ENCODE measurements at places on chromosomes 2 and 18.

GRCh38 chr2:141522702-141523101 lies 608.1 kb downstream of the LRP1B start:
- no peak for DNase-seq

DNA sequence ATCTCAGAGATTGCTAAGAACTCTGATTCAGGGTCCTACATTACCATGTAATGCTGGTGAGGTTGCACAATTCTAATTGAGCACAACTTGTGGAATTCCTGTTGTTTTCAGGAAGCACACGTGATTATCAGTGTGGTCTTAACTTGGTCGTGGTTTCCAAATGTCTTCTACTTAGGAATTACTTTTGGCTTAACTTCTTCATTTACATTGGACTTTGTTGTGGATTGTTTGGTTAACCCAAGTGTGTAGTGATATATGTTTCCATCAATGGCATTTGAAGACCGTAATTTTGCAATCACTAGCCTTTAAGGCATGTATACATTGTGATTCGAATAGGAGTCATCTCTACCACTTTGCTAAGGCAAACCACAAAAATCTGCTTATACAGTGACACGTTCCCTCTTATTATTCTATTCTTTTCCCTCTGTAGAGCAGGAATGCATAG lies 373.3 kb downstream of the IRS1 start:
- no peak for DNase-seq

GRCh38 chr18:57925706-57926105 lies 118.3 kb upstream of the NEDD4L start:
- DNase-seq: no peak

- no peak for DNase-seq
Observed at GRCh38 chr18:35282353-35282752, 7.7 kb downstream of the ZSCAN30 start.

DNA sequence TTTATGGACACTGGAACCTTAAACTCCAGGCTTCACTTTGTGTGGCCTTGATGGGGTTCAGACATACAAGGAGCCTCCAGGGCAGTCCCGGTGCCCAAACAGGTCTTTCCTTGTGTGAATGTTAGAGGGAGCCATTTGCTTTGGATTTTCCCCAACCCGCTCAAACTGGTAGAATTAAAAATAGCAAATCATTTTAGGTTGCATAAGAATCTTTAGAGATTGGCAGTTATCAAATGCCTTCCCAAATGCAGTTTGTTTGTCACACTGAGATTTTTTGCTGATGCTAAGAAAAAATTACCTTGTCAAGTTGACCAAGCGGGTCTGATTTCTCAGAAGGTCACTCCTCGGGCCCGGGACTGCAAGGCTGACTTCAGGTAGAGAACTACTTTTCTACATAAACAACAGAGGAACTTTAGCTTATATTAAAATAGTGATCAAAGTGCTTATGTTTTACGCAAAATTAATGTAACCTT lies 36.4 kb downstream of the ATP6V1C2 start:
- no peak for DNase-seq

DNA sequence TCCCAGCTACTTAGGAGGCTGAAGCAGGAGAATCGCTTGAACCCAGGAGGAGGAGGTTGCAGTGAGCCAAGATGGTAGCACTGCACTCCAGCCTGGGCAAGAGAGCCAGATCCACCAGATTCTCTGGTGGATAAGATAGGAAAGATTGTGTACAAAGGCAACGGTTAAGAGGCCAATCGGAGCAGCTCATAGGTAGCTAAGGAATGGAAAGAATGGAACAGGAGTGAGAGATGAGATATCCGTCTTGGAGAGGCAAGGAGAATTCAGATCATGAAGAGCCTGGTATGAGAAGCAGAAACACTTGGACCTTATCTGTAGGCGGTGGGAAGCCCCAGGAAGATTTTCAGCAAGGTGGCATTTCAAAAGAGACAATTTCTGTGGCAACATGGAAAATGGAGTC lies 27.1 kb downstream of the TTR start:
- DNase-seq: no peak

DNA sequence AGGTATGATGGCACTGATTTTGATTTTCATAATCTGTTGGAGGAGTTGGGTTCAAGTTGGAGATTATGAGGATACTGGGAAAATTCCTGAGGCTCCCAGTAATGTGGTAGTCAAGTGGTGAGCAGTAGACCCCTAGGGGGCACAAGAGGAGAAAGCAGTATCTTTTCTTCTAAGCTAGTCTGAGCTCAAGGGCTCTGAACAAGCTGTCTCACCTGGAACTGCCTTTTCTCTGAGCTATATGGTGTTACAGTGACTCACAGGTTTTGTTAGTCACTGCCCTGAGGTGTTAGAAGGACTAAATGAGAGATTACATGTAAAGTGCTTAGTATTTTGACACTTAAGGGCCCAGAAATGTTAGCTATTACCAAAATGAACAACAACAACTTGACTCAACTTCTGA lies 42.2 kb downstream of the CD302 start:
- no peak for DNase-seq

GRCh38 chr2:98775146-98775986 lies 44.4 kb upstream of the MGAT4A start:
- DNase-seq: no peak

DNA sequence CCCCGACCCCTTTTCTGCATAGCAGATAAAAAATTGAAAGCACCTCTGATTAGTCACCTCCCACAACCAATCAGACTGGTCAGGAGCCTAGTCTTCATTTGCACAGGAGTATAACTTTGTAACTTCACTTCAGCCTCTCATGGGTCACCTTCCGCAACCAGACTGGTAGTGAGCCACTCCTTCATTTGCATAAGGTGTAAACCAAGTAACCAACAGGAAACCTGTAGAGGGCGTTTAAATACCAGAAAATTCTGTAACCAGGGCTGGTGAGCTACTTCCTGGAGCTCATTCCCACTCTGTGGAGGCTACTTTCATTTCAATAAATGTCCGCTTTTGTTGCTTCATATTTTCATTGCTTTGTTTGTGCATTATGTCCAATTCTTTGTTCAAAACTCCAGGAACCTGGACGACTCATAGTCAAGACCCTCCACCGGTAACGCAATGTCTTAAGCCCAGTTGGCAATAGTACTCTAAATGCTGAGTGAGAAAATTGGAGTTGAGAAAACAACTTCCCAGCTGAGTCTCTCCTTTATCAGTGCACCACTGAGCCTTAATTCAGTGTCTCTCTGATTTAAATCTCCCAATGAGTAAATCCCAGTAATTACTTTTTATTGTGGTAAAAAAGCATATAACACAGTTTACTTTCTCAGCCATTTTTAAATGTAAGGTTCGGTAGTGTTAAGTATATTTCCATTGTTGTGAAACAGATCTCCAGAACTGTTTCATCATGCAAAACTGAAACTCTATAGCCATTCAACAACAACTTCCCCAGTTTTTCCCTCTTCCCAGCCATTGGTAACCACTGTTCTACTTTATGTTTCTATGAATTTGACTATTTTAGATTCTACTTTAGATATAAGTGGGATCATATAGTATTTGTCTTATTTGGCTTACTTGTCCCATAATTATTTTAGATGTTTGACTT lies 392.7 kb upstream of the SLC8A1 start:
- DNase-seq: no peak

DNA sequence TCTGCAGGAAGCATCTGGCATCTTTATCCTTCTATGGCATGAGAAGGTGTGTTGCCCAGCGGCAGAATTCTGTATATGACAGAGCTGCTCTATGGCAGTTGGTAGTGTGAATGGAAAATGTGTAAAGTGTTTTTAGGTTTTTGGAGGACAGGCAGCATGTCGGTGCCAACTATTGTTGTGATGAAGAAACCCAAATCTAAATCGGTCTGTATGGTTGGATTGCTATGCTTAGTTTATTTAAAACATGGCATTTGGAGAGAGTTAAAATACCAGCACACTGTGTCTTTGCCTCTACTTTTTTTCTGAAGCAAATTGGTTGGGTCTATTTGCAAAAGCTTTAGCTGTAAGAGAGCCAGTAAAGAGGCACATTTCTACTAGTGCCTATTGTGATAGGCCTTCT lies 136.7 kb downstream of the CTNNA2 start:
- no peak for DNase-seq

GRCh38 chr2:120576509-120577474 lies 158.9 kb upstream of the GLI2 start:
- no peak for DNase-seq

DNA sequence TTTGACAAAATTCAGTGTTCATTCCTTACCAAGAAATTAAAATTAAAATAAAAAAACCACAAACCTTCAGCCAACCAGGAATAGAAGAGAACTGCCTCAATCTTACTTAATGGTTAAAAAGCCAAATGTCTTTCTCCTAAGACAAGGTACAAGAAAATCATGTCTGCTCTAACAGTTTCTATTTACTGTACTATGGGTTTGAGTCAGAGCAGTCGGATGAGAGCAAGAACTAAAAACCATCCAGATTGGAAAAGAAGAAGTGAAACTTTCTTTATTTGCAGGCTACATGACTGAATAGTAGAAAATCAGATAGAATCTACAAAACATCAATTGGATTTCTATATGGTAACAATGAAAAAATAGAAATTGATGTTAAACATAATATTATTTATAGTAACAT lies 555.5 kb upstream of the TNP1 start:
- no peak for DNase-seq

DNA sequence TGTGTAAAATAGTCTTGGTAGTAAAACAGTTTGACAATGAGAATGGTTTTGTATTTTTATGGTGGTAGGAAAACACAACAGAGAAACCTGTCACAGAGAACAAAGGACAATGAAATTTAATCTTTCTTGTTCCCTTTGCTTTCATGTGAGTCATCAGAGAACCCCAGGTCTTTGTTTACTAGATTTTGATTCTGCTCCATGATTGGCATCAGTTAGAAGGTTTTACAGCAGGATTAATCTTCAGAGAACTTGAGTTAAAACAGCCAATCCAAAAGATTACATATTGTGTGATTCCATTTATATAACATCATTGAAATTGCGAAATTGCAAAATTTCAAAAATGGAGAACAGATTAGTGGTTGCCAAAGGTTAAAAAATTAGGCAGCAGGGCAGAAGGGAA lies 2.5 kb downstream of the APLF start:
- no peak for DNase-seq

- DNase-seq: no peak
Observed at GRCh38 chr2:45134726-45135125, 125.5 kb upstream of the SIX2 start.

GRCh38 chr18:75129717-75130477 lies 79.0 kb downstream of the PTGR3 start:
- DNase-seq: no peak

GRCh38 chr2:51510303-51510702 lies 478.4 kb upstream of the NRXN1 start:
- DNase-seq: no peak

DNA sequence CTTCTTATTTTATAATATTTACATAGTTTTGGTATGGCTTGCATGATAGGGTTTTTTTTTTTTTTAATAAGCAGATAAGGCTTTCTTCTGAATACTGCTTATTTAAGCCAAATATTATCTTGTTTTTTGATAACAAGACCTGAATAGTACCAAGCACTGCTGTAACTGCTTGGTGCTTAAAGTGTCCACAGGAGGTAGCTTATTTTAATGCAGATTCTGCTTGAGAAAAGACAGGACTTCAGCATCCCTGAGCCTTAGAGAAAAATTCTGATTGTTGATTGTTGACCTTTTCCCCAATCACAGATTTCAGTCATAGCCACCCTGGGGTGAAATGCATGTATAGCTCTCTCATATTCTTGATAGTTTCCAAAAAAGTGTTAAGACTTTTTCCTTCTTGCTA lies 336.4 kb downstream of the CTNNA2 start:
- DNase-seq: no peak

DNA sequence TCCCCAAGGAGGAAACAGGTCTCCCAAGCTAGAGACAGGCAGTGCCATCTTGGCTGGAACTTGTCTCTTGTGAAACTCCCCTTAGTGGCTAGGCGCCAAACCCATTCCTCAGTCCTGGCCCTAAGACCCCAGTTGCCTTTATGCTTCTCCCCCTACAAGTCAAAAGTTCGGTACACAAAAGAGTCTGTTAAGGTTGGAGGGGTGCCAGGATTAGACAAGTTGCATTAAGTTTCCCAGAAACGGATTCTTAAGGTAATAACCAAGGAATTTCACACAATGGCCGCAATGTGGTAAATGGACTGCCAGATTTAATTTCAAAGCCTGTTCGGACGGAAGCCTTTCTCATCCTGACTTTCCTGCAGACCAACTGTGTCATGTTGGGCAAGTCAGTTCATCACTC lies 80.7 kb downstream of the CCBE1 start:
- no peak for DNase-seq

DNA sequence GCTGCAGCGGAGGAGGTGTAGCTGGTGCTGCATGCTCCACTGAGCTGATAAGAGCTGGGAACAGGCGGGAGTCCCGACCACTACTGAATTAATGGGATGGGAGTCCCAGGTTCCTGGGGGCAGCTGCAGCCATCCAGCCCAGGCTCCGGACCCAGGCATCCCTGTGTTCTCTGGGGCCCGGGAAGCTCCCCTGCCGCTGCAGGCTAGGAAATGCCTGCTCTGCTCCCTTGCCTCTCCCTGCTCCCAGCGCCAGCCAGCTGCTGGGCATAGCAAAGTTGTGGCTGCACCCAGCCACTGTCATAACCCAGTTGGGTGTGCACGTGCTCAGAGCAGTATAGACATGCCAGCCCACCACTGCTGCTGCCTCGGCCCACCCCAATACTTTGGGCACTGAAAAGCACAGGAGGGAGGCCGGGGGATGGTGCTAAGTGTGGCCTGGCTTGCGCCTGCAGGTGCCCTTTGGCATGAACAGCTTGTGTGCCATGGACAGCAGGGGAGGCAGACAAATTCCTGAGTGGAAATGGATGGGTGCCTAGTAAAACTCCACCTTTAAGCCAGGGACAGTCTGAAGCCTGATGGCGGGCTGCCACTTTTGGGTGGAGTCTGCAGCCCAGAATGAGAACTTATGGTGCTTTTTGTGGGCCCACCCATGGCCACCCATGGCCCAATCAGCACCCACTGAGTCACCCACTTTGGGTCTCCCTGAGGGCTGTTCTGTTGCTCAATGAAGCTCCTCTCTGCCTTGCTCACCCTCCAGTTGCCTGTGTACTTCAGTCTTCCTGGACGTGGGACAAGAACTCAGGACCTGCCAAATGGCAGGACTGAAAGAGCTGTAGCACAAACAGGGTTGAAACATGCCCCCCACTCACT lies 219.3 kb upstream of the TMEFF2 start:
- DNase-seq: no peak

DNA sequence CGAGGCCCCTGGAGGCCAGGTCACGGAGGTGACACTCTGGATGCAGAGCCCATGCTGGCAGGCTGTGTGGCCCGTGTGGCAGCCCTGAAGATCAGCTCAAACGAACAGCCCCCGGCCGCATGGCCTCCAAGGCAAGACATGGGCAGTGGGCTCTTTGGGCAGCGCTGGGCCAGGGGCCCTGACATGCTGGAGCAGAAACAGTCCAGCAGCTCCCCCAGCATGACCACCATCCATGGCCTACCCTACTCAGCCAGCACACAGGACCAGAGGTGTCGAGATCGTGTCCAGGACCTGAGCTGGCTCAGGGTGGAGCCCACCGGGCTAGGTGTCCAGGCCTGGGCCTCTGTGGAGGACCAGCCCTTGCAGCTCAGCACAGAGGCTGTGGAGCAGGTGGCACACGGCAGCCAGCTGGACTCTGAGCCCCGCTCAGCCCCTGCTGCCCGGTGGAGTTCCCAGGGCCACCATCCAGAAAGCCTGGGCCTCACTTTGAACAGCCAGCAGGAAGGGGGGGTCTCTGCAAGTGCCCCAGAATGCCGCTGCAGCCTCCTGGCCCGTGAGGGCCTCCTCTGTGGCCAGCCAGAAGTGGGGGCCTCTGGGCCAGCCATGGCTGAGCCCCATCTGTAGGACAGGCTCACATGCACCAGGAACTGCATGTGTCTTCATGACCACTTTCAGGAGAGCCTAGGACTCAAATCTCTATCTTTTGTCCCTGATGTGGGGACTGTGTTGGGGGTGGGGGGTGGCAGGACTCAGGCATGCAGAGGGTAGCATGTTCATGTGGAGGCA lies 8.9 kb downstream of the AMER3 start:
- DNase-seq: no peak

- peak; percentile 17 for DNase-seq
Observed at GRCh38 chr2:42967959-42968674, 175.7 kb upstream of the HAAO start.

Data from CD4-positive, alpha-beta T cell treated with Interferon alpha-2 for 1 hour (primary cell).